ENCODE measurements at places on chromosomes 1 and 21.

DNA sequence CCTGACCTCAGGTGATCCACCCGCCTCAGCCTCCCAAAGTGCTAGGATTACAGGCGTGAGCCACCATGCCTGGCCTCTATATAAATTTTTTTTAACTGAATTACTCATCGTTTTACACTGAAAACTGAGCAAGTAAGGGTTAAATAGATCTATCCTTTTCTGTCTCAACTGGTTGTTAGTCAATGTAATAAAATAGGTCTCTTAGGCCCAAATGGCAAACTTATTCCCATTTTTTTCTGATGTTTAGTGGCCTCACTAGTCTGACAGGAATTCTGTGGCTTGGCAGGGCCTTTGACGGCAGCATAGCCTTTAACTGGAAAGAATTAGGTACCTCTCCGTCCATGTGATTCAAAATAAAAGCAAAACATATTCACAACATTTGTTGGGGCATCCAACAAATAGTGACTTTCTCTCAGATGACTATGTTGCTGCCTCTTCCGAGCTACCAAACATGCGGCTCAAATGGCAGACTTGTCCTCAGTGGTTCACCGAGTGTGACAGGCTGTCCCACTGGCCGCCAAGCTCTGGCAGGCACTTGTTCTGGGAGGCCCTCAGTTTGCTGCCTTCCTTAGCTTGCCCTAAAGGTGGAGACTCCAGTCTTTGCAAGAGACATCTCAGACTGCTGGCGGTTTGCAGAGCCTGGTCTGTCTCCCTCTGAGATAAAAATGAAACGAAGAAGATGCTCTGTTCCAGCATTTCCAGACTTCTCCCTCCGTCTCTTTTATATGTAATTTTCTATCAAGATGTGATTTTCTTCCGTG, 17.4 kb downstream of the ATP1A4 start:
- no peak for DNase-seq

- DNase-seq: no peak
Measured at GRCh38 chr1:59814901-59815825, at the start of gene HOOK1. HOOK1 (plus strand) TSS chr1:59814949; CDS start chr1:59815118, 169 bp downstream.

DNA sequence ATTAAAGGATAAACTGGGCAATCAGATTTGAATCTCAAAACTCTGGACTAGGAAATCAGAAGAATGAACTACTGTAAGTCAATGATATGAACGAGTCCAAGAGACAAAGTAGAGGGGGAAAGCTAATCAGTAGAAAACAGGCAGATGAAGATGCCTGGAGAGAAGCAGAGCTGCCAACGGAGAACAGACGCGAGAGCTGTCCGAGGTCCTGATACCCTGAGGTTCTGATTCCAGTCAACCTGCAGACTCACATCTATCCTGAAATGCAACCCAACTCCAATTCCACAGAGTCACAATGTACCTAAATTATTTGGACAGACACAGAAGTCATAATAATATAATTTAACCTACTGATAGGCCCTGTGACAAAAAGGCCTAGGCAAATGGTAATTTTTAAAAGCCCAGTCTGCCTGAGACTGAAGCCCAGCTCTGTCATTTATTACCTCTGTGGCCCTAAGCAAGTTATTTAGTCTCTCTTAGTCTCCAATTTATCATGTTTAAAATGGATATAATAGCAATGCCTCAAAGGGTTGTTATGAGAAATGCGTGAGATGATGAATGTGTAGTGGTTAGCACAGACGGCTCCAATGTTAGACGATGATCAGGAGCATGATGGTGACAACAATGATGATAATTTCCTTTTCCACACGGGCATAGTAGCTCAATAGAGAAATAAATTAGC, 33.4 kb downstream of the RGS7 start:
- no peak for DNase-seq

GRCh38 chr1:210246447-210246846, 13.9 kb downstream of the SERTAD4 start:
- DNase-seq: no peak

DNA sequence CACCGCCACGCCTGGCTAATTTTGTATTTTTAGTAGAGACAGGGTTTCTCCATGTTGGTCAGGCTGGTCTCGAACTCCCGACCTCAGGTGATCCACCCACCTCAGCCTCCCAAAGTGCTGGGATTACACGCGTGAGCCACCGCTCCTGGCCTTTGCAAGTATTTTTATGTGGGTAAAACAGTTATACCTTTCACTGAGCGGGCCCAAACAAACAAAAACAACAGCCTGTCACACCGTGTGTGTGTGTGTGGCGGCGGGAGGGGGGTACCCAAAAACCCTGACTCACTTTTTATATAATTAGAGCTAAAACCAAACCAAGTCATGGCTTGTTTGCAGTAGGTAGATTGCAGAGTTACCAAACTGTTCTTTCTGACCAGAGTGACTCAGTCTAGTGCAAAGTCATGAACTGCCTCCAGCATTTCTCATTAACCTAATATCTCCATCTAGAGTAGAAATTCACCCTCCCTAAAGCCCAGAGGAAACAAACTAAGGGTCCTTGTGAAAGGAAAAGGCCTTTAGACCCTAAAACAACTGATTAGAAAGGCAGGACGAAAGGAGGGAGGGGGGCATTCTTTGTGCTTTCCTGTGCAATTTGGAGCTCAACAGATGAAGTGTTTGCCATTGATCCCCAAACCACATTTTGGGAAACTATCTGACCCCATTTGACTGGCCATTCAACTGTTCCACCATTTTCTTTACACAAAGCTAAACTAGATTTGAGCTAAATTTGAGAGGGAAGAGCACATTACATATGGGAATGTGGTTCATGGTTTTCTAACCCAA, 181.0 kb downstream of the DHRS3 start:
- no peak for DNase-seq

DNA sequence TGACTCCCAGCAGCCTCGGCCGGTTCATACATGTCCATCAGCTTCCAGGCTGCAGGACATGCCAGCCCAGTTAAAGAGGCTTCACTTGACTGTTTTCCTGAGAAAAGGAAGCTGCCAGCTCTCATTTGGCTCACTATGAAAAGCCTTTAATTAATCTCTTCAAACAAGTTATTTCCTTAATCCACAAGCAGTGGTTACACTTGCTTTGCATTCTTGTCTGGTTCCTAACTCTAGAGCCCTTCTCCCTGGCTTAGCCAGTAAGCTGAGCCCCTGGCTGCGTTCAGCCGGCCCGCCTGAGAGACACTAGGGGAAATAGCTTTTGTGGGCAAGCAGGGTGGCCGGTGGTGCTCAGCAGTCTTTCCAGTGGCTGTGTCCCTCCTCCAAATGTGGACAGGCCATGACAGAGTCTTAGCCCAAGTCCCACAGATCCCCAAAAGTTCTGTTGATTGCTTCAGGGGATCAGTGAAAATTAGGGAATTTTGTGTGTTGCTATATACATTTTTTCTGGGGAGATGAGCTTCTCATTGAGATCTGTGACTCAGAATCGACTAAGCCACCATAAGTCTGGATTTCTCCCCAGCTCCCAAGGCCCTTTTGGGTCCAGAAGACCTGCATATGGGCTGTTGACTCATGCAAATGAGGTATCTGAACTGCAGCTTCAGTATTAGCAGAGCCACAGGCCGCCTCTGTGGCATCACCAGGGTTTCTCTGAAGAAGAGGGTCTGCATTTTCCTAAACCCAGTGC, 10.1 kb downstream of the ATF3 start:
- no peak for DNase-seq

DNA sequence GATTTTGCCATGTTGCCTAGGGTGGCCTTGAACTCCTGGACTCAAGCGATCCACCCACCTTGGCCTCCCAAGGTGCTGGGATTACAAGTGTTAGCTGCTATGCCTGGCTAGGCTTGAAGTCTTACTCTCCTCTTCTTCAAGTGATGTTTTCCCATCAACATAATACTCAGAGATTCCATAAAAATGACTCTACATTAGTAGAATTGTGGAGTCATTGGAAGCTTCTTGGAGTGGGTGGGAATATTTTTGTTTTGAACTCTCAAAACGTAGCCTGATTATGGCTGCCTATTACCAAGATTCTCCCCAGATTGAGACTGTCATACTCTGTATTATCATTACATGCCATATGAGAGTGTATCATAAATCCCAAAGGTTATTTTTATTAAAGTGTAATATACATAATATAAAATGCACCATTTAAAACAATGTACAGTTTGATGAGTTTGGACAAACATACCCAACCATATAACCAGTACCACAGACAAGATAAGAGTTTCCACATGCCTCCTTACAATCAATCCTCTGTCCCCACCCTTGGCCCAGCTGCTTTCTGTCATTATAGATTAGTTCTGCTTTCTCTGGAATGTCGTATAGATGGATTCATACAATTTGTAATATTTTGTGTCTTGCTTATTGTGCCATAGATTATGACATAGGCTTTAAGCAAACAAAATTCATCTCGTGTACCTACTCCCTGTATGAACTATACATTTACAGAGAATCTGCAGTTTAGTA, 8.0 kb upstream of the DNM3 start:
- DNase-seq: no peak

GRCh38 chr1:8752921-8753713, 64.3 kb downstream of the RERE start:
- DNase-seq: no peak

- DNase-seq: no peak
Measured at GRCh38 chr1:41509270-41509671, 24.8 kb upstream of the EDN2 start.

- no peak for DNase-seq
Measured at GRCh38 chr1:76023669-76024435, 50.7 kb upstream of the ST6GALNAC3 start.

- no peak for DNase-seq
Measured at GRCh38 chr1:207248544-207249198, 72.8 kb upstream of the CD55 start.

GRCh38 chr1:45552331-45552730, 1.7 kb downstream of the AKR1A1 start:
- no peak for DNase-seq

DNA sequence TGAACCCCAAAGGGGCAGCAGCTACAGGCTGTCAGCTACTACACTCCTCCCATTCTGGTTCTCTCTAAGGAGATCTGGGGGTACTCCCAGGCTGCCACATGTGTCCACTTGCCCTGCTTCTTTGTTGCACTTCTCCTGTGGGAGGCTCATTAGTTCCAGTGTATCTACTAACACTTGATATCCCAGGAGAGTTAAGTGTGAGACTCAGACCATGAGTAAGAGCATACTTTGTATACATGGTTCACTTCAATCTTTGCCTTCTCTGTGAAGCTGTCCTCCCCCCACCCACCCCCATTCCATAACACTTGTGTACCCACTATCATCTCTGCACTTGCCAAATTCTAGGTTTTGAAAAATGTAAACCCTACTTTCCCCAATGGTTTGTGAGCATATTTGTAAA, 34.9 kb upstream of the GADD45A start:
- DNase-seq: no peak

Data from stimulated activated CD4-positive, alpha-beta T cell treated with anti-CD3 and anti-CD28 coated beads, Interleukin-12 subunit alpha, Interleukin-12 subunit beta, amount 100 ng/mL, for 48 hours (primary cell).